ENCODE measurements at places on chromosomes 11 and 22.

- DNase-seq: no peak
These were observed 10.4 kb downstream of the SPATA19 start for GRCh38 chr11:133834682-133835592.

DNA sequence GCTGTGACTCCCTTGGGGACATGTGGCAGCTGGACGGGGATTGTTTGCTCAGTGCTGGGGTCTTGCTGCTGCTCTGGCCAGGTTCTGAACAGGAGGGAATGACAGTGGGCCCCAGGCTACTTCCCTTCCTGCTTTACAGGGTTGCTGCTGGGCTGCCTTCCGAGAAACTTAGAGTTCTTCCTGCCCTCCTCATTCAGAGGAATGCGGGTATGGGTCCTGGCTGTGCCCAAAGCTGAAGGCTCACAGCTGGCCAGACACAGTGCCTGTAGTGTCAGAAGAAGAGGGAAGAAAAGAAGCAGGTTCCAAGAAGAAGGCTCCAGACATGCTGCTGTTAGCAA, 108.3 kb upstream of the PARVA start:
- no peak for DNase-seq

DNA sequence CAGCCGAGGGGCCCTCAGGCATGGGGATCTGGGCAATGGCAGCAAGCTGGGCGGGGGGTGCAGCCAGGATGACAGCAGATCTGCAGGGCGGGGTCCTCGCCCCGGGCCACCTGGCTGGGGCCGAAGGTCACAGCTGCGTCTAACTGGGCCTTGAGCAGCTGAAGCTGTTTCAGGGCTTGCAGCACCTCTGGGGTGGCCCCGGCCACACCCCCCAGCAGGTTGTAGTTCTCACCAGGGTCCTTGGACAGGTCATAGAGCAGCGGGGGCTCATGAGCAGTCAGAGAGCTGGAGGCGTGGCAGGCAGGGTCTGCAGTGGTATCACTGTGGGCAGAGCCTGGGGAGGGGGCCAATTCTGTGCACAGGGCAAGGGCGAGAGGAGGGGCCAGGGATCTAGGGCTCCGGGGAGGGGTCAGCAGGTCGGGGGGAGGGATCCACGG, 2.8 kb downstream of the ARSA start:
- DNase-seq: no peak

DNA sequence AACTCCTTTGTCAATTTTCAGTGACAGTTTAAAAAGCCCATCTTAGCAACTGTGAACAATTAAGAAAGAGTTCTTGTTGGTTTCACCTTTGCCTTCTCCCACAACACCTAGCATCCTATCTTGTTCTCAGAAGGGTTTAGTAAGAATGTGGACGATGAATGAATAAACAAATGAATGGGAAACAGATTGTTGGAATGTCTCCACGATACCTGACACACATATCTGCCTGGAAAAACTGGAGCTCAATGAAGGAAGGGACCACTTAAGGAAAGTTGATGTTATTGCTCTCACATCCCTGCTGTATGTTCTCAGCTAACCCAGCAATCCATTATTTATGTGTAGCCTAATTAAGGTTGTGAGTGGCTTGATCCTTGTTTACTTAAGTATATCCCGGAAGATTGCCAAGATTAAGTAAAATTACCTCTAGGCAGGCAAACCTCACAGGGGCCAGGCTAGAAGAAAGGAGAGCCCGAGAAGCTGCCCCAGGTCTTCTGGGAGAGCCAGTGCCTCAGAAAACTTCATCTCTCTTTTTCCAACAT, 286.4 kb downstream of the NXPE2 start:
- no peak for DNase-seq

- no peak for DNase-seq
These were observed 19.1 kb downstream of the ZBTB44 start for GRCh38 chr11:130295657-130296056.

Measured in activated T-helper 1 cell treated with anti-CD3 and anti-CD28 coated beads, Interleukin-2, amount 50 U/mL, for 16 hours (primary cell).